IMR-90 (cell line): ENCODE measurements at places on chromosomes 6 and 20. TPM values are rescaled to one million over a fixed set of nuclear protein-coding genes. Genes with fewer than 3 reads are reported as not detected.

Gene CCN5
- not detected in 2 replicates for total RNA-seq

Gene CFB
- 1.4 and 1.8 TPM in 2 replicates for total RNA-seq

Gene SPO11
- not detected in 2 replicates for total RNA-seq

Gene MEI4
- total RNA-seq = not detected in 2 replicates

Gene AVP
- total RNA-seq = not detected in 2 replicates

Gene SLC2A10
- total RNA-seq = 14.7 and 15.2 TPM in 2 replicates

Gene PDE7B
- total RNA-seq = 12.4 and 15.6 TPM in 2 replicates

Gene FAM209B
- not detected in 2 replicates for total RNA-seq

Gene FAM217A
- total RNA-seq = not detected in 2 replicates

Gene OR12D3
- not detected in 2 replicates for total RNA-seq

Gene OPRM1
- not detected in 2 replicates for total RNA-seq

Gene MOG
- not detected in 2 replicates for total RNA-seq

Gene HLA-DQB1
- not detected in 2 replicates for total RNA-seq

Gene CRIP3
- not detected in 2 replicates for total RNA-seq

Gene MLIP
- total RNA-seq = not detected in 2 replicates

Gene TAGAP
- not detected in 2 replicates for total RNA-seq

Gene RAD21L1
- total RNA-seq = under 0.01 TPM in 1 of 2 replicates, not detected in the other

Gene LRRN4
- total RNA-seq = under 0.01 TPM in 2 replicates

Gene TGM3
- not detected in 2 replicates for total RNA-seq

Gene TMC2
- not detected in 2 replicates for total RNA-seq

Gene MUC21
- not detected in 2 replicates for total RNA-seq

Gene TP53TG5
- total RNA-seq = not detected in 2 replicates

Gene CTAGE9
- not detected in 2 replicates for total RNA-seq

Gene NR2E1
- not detected in 2 replicates for total RNA-seq

Gene CLPSL2
- not detected in 2 replicates for total RNA-seq

Gene PPP1R3G
- under 0.01 and 0.18 TPM in 2 replicates for total RNA-seq

Gene TXLNB
- under 0.01 TPM in 2 replicates for total RNA-seq

Gene TMEM30A
- total RNA-seq = 111 and 206 TPM in 2 replicates

Gene PLCB4
- 24.0 and 28.3 TPM in 2 replicates for total RNA-seq

Gene ABHD16B
- total RNA-seq = not detected in 2 replicates

Gene NINL
- 3.0 and 3.6 TPM in 2 replicates for total RNA-seq

Gene SIRPB2
- total RNA-seq = not detected in 2 replicates

Gene LST1
- not detected in 2 replicates for total RNA-seq

Gene GPX5
- not detected in 2 replicates for total RNA-seq

Gene TINAG
- total RNA-seq = not detected in 2 replicates

Gene HSPA12B
- total RNA-seq = not detected in 2 replicates

Gene SLC22A1
- total RNA-seq = 0.28 TPM in 1 of 2 replicates, not detected in the other

Gene FAM110A
- 0.36 and 0.56 TPM in 2 replicates for total RNA-seq

Gene PDYN
- total RNA-seq = not detected in 2 replicates

Gene GPR31
- total RNA-seq = not detected in 2 replicates

Gene LINC00237
- total RNA-seq = not detected in 2 replicates

Gene CFAP206
- total RNA-seq = under 0.01 and 0.28 TPM in 2 replicates

Gene CDC40
- 16.8 and 26.7 TPM in 2 replicates for total RNA-seq

Gene NKX2-2
- not detected in 2 replicates for total RNA-seq

Gene OR2J2
- not detected in 2 replicates for total RNA-seq

Gene HEY2
- not detected in 2 replicates for total RNA-seq

Gene RPN2
- total RNA-seq = 232 and 305 TPM in 2 replicates

Gene TGM2
- 237 and 268 TPM in 2 replicates for total RNA-seq

Gene KLC4
- 9.7 and 10.9 TPM in 2 replicates for total RNA-seq

Gene SEMG2
- not detected in 2 replicates for total RNA-seq
